Stimulated activated CD4-positive, alpha-beta T cell treated with anti-CD3 and anti-CD28 coated beads, TNF-alpha, amount 100 ng/mL, for 4 hours (primary cell): ENCODE measurements at places on chromosomes 1 and 21.

DNA sequence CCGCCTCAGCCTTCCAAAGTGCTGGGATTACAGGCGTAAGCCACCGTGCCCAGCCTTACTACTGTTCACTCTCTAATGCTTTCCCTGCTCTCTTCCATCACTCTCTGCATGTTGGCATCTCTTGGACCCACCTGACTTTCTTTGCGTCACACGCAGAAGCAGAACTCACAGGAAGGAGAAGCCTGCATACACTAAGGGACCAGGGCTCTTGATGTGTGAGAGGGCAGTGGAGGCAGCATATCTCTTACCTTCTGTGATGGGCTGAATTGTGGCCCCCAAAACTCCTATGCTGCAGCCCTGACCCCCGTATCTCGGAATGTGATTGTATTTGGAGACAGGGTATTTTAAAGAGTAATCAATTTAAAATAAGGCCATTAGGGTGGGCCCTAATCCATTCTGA, 26.7 kb upstream of the SLAMF9 start:
- no peak for DNase-seq

DNA sequence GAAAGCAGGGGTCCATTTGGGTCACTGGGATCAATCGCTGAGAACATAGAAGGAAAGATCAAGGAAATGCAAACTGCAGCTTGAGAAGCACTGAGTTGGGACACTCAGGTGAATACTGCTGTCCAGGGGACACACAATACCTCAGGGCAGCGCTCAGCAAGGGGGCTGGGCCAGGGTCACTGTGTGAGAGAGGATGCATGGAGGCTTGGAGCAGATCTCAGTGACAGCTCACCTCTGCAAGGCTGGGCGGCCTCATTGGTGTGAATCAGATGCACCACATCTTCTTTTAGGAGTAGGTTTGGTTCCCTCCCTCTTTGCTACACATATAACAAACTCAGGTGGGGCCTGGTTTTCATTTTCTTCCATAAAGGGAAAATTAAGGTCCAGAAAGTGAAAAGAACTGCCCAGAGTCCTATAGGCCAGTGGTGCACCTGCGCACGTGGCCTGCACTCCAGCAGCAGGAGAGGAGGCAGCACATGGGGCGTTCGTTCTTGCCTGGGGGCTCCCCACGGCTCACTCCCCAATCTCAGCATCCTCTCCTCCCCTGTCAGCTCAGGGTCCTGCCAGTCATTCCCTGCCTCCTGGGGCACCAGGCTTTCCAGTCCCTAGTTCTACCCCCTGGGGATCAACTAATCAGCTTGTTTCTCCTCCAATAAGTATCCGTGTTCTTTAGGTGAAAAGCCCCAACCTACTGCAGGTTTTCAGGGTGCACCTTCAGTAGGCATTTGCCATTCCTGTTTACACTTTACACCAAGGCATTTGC, 1.5 kb downstream of the A3GALT2 start:
- DNase-seq = no peak

- no peak for DNase-seq
Measured at GRCh38 chr1:43935711-43936427, 2.3 kb downstream of the ARTN start.

DNA sequence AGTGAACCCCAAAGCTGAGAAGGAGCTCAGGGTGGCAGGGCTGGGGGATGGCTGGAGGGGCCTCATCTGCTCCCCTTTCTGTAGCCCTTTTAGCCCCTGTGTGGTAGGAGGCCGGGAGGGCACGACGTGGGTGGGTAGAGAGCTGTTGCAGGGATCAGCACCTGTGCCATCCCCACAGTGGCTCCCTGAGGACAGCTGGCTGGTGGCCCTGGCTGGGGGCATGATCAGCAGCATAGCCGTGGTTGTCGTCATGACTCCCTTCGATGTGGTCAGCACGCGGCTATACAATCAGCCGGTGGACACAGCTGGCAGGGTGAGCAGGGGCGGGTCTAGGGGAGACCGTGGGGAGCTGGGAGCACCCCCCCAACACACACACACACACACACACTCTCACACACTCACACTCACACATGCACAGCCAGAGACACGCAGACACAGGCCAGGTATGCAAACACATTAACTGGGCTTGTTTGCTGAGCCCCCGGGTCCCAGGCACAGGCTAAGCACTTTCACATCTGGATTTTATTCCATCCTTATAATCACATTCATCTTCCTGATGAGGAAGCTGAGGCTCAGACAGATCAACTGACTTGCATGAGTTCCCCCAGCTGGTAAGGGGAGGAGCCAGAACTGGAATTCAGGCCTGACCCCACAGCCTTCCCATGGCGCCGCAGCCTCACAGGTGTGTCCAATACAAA, 2.5 kb downstream of the SLC25A34 start:
- no peak for DNase-seq

DNA sequence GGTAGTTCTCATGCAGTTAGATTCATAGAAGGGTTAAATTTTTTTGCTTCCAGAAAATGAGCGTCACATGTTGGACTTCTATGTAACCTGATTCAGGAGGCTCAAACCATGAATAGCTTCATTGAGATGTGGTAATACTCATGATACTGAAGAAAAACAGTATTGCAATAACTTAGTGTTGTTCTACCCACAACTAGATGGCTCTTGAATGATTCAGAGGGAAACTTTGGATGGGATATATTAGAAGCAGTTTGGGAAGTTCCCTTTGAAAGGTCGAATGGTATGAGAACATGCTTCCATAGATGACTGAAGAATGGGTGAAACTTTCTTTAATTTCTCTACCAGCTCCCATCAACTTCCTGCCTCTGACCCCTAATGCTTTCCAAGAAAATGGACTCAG, 211.7 kb upstream of the PTGFR start:
- no peak for DNase-seq
